Activated gamma-delta T cell (primary cell): ENCODE measurements at places on chromosomes 4 and X.

DNA sequence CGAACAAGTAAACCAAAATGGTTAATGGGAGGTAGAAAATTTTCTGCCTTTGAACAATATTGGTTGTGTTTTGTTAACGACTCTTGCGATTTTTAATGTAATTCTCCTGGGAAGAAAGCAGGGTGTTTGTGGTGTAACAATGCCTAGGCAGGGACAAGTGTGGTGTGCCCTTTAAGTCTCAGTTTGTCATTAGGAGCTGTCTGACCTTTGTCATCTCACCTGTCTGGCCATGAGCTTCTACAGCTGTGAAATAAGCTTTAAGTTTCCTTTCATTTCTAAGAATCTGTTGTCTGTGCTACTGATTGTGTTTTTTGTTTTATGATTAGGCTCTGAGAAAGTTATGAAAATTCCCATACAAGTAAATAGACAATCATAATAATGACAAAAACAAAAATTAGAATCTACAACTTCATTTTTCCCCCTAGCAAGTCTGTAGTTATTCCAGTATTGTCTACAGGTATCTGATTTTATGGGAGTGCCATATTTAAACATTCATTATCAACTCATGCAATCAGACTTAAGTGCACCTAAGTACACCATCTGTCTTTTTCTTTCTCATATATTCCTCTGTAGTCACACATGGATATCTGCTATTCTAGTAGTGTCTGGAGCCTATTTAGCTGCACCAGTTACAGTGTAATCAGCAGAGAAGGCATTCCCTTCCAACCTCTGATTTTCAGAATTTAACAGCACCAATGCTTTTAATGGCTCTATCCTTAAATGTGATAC lies 203.5 kb downstream of the PPARGC1A start:
- no peak for DNase-seq

DNA sequence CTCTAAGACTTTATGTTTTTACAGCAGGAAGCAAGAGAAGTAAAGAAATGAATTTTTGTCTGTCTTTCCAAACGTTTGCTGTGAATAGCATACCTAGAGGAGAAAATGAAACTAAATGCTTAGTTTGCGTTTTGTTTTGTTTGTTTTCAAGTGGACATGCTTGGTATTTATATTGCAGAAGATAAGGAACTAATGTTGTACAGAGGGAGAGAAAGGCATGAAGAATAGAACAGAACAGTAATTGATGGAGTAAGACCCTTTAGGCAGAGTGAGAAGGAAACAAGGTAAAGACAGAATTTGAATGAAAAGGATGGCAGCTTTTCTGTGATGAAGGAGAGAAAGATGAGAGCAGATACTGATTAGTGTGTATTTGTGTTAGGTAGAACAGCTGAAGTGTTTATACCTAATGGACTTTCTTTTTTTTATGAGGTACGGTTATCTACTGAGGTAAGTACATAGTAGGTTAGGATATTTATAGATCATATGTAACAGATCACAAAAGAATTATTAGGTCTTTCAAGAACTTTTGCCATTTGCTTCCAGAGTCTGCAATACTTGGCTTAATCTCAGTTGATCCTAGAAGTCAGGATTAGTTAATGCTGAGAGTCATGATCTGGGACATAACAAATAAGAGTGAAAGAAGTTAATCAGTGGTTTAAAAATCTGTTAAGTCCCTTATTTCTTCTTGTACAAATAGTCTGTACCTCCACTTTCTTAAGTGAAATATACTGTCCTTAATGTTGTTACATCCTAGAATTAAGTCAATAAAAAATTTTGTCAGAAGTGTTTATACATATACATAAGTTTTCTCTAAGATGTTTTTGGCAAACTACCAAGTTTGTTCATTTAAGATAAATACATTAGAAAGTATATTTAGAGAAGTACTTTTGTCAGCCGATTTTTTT lies 36.8 kb downstream of the FABP2 start:
- no peak for DNase-seq

DNA sequence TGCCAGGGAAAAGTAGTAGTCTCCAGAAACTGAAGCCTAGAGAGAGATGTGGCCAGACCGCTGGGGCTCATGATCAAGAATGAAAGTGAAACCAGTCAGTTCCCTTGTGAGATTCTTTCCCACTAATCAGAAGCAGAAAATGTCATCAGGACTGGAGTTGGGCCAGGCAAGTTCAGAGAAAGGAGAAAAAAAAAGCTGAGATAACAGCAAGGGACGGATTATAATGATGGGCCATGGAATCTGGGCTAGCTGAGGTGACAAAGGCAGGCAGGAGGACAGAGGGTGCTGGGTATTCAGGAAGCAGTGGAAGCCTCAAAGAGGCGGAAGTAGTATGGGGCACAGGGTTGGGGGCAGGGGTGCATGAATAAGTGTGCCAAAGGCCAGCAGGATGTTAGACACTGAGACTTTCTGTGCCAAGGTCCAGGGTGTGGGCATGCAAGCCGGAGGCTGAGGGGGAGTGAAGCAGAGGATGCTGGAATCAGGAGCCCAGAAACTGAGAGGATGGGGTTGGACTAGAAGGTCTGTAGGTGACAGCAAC lies 2.5 kb downstream of the CXorf38 start:
- DNase-seq: no peak

- DNase-seq: no peak
Measured at GRCh38 chr4:139078926-139079325, 63.3 kb downstream of the NOCT start.

DNA sequence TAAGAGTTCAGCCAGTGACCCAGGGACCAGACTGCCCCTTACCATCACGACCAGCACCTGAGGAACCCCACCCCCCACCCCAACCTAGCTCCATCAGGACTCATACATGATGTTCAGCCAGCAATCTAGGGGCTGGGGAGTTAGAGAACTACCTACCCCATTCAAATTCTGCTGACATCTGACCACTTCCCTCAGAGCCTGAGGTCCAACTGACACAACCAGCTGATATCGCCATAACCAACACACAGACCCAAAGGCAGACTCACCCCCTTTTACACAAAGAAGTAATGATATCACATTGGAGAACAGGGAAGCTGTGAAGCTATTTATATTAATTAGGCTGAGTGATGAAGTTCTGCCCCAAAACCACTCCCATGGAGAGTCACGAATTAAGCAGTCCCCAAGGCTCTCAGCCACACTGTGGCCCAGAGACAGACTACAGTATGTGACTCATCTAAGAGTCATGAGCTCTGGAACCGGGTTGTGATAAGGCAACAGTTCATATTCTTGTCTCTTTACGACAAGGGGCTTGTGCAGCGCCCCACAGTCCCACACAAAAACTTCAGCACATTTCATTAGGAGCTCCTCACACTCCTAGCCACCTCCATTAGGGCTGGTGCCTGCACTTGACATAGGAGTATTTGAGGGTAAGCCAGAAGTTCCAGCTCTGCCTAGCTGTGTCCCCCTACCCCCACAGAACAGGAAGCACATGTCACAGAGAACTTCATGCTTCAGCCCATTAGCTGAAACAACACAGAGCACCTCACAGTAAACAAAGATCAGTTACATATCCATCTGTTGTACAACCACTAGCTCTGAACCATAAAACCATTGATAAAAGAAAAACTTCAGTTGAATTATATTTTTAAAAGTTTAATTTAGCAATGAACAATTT lies 184.7 kb upstream of the ZCCHC13 start:
- no peak for DNase-seq

GRCh38 chr4:124321364-124321763 lies 391.2 kb downstream of the ANKRD50 start:
- DNase-seq: no peak
